ENCODE measurements at places on chromosomes 1 and 21.

DNA sequence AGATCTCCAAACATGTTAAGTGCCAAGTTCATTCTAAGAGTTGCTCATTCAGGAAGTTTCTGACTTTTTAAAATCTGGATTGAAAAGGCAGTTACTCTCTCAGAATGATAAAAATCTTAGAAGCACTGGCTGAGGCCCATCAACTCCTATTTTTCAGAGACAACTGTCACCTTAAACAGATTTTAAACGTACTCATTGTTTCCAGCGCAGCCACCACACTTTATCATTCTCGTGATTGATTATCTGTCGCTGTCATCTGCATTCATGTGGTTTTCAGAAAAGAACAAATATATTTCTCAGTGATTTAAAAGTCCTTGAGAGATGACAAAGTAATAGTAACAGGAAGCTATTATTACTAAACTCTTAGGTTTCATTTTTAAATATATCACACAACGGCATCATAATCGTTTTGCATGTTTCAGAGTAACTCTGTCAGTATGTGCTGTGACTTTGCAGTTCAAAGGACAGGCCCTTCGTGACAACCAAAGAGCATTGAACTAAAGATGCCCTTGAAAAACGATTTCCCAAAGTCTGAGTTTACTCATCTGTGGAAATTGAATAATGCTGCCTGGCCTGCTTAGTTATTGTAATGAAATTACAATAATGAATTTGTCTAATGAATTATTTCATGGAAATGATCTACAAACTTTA, 14.9 kb upstream of the KCNK1 start:
- DNase-seq: no peak

GRCh38 chr21:30194701-30195299, 21.1 kb downstream of the CLDN8 start:
- peak; percentile 74 for DNase-seq

GRCh38 chr1:99106274-99106673, 101.6 kb upstream of the PLPPR5 start:
- DNase-seq: no peak

DNA sequence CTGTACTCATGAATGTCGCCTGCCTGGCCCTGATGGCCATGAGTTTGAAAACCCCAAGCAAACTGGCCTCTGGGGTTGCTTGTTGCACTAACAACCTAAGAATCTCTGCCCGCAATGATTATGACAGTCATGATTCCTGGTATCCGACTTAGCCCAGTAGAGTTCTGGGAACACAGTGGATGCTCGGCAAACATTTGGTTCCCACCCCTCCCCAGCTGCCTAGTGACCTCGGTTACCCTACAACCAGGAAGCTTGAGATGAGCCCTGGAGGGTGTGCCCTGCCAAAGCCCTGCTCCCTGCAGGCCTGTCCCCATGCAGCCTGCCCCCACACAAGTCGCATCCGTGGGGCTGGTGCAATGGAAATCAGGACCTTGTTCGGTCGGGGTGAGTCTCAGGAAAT, 76.0 kb upstream of the ZBTB40 start:
- DNase-seq: no peak

GRCh38 chr21:36510911-36511310, 31.0 kb upstream of the CLDN14 start:
- no peak for DNase-seq

DNA sequence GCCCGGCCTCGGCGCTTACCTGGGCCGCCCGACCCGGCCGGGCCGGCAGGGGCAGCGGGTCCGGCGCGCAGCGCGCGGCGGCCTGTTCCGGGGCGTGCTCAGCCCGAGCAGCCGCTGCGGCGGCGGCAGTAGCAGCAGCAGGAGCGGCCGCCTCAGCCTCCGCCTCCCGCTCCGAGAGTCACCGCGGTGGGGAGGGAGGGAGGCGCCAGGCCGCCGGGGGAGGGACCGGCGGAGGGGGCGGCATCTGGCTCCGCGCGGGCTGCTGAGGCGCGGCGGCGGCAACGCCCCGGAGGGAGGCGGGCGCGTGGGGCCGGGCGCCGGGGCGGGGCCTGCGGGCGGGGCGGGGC, at the start of gene CTNNBIP1:
Gene CTNNBIP1, minus strand, starts transcription at position 194 of the 347 bp plus-strand sequence. CDS start 38,205 bp downstream, outside the sequence.
- no peak for DNase-seq

- no peak for DNase-seq
Measured at GRCh38 chr1:241532864-241533263, 686 bp downstream of the KMO start.
